ENCODE measurements at places on chromosomes 12 and 14.

DNA sequence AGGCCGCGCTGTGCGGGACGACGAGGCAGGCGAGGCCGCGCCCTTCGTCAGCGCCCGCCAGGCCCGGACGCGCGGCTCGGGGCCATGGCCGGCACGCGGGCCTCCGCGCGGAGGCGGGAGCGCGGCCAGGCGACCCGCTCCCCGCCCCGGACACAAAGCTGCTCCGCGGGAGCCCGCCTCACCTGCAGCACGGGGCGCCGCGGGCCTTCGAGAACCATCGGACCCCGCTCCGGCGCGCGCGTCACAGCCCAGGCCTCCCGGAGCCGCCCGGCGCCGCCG is 342 bp downstream of the DICER1 start:
- peak; percentile 36 for DNase-seq

- no peak for DNase-seq
Measured at GRCh38 chr12:4279198-4279690, 5.7 kb downstream of the CCND2 start.

DNA sequence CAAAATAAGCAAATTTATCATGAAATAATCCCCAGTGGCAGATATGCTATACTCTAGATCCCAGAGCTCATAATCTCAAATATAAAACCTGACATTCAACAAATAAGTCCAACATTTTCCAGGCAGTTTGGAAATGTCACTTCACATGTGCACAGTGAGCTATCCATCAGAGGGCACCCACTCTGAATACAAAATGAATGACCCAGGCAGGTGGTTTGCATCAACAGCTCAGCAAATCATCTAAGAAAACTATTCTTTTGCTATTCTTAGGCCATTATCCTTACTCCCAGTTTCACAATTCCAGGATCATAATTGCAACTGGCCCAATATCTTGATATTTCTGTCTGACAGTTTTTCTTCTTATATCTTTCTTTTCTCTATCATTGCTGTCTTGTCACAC is 38.5 kb downstream of the TRIM9 start:
- DNase-seq = no peak

DNA sequence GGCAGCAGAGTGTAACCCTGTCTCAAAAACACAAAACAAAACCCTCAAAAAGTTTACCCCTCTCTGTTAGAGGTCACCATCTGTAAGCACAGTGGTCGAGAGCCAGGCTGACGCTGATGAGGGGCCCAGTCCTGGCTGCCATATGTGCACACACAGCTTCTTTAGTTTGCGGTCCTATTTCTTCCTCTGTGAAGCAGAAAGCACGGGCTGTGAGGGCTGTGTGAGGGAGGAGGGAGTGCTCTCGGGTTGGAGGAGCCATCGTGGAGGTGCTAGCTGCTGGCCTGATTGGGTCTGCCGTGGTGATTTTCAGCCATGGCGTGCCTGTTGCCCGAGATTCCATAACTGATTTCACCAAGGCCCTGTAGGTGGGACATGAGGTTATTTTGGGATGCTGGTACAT is 3.5 kb downstream of the ULK1 start:
- DNase-seq = peak; percentile 21

DNA sequence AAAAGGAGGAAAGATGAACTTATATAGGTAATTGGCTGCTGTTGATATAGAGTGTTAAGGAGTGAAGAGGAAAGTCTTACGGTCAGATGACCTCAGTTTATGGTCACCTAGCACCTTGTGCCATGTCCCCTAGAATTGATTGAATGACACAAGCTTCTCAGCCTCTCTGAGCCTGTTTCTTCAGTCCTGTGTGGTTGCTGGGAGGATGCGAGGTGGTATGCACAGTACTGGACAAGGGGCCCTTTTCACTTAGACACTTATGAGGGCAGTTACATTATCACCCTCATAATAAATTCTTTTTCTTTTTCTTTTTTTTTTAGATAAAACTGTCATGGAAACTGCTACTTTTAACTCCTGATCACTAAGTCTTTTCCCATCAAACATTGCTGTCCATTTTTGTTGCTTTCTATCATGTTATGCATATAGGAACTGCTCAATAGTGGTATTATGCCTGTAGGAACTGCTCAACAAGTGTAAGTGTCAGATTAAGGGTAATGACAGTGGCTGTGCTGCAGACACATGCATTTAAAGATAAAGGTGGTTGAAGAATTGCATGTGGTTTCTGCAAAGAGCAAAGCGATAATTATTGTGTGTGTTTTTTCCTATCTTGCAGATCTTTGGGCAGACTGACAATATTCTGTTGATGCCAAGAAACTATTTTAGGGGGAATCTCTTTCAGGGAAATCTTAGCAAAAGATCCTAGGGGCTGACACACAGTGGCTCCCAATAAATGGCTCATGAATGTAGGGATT is 11.6 kb downstream of the ANO6 start:
- no peak for DNase-seq

DNA sequence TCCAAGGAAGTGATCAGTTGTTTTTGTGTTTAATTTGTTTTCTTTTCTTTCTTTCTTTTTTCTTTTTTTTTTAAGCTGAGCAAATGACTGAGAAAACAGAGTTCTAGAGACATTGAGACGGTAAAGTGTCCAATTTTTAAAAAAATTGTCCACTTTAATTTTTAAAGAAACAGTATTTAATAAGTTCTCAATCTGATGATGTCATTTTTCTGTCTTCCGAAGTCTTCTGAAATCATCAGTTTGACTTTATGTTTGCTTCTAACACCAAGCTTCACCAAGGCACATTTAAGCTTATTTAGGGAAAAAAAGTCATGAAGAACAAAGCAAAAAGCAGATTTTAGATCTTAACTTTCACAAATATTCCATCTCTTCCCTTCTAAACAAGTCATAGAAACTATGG is 63.4 kb upstream of the RTRAF start:
- DNase-seq = no peak

- no peak for DNase-seq
Measured at GRCh38 chr14:73762375-73762822, 48.2 kb upstream of the PNMA1 start.

DNA sequence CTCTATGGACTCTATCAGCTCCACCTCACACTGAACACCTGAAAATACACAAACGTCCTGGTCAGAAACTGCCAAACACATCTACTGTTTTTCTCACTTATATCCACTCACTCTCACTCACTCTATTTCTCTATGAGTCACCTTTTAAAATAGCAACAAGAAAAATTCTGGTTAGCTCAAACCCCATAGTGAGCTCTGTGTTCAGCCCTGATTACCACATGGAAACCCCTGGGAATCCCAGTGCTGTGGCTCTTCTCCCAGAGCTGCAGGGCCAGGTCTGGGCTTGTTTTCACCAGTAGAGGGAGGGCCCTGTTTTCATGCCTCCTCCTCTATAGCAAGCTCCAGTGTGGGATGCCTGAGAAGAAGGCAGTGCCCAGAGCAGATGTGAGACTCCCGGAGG is 1126.1 kb downstream of the TMEM121 start:
- no peak for DNase-seq

- no peak for DNase-seq
Measured at GRCh38 chr14:99175331-99176155, 96.5 kb downstream of the BCL11B start.

DNA sequence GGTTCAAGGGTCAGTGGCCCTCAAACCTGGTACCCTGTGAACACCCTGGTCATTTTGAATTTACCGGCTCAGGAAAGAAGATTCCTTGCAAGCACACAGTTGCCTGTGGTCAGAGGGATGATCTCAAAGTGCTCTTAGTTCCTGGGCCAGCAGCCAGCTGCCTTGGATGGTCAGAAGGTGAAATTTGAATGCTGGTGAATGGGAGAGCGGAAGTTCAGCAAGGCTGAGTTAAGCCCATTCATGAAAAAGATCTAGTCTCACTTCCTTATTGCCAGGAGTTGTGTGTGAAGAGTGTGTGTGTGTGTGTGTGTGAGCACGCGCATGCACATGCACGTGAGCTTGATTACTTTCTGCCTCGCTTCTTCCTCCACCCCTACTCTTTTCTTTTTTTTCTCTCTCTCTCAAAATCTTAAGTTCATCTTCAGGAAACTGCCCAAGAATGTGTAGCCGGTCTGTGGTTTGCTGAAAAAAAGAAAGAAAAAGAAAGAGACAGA is 155.5 kb upstream of the CCND2 start:
- DNase-seq = peak; percentile 37

DNA sequence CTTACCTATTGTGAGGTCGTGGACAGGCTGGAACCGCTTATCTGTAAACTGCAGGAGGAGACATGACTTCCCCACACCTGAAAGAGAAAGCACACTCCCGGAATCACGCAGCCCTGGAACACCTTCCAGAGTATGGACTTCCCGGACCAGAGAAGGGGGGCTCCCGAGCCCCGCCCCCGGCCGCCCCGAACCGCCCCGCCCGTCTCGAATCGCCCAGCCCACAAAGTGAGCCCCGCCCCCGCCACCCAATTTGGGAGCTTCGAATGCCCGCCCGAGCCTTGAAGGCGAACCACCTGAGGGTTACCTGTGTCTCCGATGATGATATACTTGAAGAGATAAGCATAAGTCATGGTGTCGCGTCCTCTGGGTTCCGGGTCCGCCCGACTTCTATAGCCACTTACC is 235 bp downstream of the RAB2B start:
- DNase-seq = no peak

DNA sequence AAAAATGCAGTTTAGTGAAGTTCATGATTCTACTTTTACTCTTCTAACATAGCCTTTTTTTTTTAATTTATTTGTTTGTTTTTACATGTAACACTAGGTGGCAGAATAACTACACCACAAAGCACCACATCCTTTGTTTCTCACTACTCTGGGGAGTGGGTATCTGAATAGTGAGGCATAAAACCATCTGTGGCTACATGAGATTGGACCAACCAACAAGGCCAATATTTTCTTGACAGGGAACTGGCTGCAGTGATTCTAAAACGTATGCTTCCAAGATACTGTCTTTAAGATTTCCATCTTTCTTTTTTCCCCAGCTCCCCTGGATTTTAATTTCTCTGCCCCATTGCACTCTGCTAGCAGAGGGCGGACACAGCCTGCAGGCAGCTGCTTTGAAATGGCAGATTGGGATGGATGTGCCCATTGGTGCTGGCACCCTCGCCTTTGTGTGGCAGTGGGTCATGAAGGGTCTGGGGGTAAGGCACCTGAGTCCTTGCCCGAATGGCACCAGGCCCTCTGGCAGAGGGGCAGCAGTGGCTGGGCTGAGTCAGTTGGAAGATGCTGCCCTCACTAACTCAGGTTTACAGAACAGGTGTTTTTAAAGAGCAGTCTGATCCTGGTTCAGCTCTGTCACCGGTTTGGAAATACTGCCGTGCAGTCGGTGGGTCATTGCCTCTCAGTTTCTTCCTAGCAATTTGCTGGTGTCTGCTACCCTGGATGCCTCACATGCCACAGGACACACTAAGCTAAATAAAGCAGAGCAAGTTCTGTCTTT is 429.1 kb downstream of the RAD51B start:
- peak; percentile 84 for DNase-seq

- no peak for DNase-seq
Measured at GRCh38 chr12:81095501-81096232, 17.8 kb downstream of the ACSS3 start.

DNA sequence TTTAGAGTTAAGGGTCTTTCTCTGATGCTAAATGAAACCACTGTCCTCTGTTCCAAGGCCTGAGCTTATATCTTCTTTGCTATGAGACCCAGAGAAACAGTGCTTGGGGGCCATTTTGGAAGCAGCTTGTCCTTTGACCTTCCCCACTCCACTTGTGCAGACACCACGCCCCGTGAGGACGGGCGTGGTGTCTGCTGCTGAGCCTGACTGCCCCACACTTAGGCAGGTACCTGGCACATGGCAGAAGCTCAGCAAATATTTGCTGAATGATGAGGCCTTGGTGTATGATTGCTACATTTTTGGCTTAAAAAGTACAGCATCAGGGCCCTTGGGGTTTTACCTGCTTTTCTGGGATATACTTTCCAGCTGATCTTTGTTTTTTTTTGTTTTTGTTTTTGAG is 69.9 kb downstream of the RASSF3 start:
- DNase-seq = no peak

DNA sequence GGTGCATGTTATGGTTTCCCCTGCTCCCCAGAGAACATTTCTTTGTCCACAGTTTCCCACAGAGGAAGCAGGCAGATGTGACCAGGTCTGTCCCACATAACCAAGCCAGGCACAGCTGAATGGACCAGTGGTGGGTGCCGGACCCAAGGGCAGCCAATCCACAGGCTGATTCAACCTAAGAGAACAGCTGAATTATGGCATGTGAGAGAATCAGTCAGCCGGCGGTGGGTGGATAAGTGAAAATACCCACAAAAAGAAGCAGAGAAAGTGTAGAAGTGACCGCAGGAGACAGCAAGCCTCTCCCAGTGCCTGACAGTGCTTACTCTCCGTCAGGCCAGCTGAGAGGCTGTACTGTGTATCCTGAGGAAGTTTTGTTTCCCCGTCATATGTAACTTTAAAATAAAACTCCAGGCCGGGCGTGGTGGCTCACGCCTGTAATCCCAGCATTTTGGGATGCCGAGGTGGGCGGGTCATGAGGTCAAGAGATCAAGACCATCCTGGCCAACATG is 14.9 kb downstream of the GPRC5D start:
- DNase-seq = no peak

GRCh38 chr12:79482323-79482722 is 208.4 kb downstream of the PAWR start:
- no peak for DNase-seq

DNA sequence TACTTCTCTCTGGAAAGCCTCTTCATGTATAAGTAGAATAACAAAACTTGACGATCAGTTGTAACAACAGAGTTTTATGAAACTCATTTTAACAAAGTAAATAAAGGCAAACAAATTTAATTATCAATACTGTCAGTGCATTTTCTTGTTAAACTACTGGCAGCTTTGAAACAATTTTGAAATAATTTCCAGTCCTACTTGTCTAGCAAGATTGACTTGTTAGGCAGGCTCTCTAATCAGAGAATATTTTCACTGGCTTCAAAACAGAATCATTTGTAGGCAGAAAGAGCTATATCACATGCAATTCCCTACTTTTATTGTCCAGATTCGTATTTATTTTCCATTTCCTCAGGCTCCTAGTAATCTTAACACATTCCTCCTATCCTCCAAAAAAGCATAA is 45.9 kb upstream of the SLC6A13 start:
- no peak for DNase-seq

DNA sequence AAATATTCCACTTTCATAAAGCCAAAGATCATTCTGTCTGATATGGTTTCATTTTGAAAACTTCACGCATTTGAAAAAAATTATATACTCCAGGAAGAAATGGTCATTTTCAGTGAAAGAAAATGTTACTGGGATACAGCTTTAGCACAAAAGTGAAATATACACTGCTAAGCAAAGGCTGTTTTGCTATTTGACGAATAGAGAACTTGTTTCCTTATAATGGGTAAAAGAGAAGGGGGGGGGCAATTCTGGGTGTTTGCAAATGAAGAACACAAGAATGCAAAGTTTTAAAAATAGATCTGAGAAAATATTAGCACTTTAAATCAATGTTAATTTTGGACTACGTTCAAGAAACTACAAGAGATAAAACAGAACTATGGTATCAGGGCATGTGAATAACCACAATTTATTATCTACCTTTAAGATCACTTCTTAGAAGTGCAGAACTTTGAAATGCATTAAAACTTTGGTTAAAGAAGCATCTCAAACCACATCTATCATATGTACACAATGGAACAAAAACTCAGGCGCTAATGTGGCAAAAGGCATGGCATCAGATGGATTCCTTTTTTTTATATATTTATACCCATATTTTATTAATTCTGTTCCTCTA is 51.1 kb downstream of the EFCAB11 start:
- no peak for DNase-seq

GRCh38 chr14:70282666-70283065 is 76.8 kb downstream of the COX16 start:
- no peak for DNase-seq

All from AG10803 (cell line).